ENCODE measurements at places on chromosomes 1 and 21.

DNA sequence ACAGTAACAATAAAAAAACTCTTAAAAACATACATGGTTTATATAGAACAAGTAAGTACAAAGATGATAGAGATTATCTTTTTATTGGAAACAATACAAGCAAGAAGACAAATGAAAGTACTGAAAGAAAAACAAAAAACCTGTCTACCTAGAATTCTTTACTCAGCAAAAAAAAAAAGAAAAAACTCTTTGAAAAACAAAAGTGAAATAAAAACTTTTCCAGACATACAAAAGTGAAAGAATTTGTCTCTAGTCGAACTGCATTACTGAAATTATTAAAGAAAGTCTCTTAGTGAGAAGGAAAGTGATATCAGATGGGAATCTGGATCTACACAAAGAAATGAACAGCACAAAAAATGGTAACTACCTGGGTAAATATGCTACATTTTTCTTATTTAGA lies 2.7 kb upstream of the HMCN1 start:
- DNase-seq = no peak

GRCh38 chr1:24373710-24374109 lies 39.9 kb downstream of the STPG1 start:
- DNase-seq = no peak

DNA sequence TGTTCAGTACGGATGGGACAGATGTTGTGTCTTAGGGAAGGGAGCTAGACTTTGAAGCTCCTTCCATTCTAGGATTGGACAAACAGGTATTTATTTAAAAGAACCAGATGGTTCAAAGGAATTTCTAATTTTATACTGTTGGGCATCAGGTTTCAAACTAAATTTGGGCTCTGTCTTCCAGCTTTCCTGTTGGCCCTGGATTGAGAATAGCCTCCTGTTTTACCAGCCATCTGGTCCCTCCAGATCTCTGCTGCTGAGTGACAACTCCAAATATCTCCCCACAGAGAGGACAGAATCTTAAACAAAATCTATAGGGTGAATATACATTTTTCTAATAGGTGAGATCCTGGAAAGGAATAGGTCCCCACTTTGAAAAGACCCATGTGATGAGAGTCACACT lies 52.5 kb upstream of the CNIH3 start:
- DNase-seq = no peak

DNA sequence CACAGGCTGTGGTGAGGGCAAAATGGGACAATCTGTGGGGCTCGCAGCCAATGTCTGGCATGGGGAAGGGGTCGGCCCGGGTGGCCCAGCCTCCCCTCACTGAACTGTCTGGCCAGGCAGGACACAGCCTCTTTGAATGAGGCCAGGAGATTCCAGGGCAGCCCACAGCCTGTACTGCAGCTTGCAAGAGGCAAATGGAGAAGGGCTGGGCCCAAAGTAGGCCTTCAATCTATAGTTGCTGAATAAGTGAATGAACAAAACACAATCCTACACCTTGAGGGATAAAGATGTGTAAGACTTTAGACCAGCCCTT lies 23.2 kb downstream of the SLC27A3 start:
- DNase-seq = no peak

- DNase-seq = no peak
Measured at GRCh38 chr1:62295921-62296491, 23.2 kb downstream of the KANK4 start.

- DNase-seq = no peak
Measured at GRCh38 chr1:65959896-65960567, 167.3 kb downstream of the PDE4B start.

GRCh38 chr1:50829014-50829958 lies 130.8 kb downstream of the FAF1 start:
- DNase-seq = no peak

GRCh38 chr1:94805912-94806311 lies 14.2 kb upstream of the SLC44A3 start:
- DNase-seq = no peak

DNA sequence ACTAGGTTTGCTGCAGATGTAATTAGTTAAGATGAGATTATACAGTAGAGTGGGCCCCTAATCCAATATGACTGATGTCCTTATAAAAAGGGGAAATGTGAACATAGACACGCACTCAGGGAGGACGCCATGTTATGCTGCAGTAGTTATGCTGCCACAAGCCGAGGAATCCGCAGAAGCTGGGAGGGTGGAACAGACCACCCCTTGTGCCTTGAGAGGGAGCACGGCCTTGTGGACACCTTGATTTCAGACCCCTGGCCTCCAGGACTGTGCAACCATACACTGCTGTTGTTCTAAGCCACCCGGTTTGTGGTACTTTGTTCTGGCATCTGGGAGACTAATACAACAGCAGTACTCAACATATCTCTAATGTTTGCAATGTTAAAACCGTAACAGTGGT lies 57.9 kb upstream of the HIVEP3 start:
- no peak for DNase-seq

DNA sequence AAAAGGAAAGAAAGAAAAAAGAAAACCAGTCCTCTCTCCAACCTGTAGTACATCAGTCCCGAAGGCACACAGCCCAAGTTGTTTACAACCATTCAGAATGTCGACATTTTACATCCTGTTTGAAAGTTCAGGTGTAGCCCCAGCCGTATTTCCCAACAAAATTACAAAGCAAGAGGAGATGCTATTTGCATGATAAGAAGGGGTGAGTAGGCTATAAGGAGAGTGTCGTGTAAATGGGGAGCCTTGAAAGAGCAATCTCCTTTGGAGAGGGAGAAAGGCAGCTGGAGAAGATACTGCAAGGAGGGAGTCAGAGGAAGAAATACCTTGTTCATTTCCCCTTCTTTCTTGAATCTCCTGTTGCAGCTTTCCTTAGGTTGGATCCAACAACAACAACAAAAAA lies 35.5 kb upstream of the DENND1B start:
- no peak for DNase-seq

- peak; percentile 50 for DNase-seq
Measured at GRCh38 chr1:206094024-206094423, 23.2 kb downstream of the AVPR1B start.

- DNase-seq = no peak
Measured at GRCh38 chr1:43134068-43134467, 38.0 kb downstream of the EBNA1BP2 start.

GRCh38 chr1:230138561-230139239 lies 71.7 kb downstream of the GALNT2 start:
- DNase-seq = no peak

- DNase-seq = no peak
Measured at GRCh38 chr1:163974120-163974519, 584.9 kb upstream of the PBX1 start.

DNA sequence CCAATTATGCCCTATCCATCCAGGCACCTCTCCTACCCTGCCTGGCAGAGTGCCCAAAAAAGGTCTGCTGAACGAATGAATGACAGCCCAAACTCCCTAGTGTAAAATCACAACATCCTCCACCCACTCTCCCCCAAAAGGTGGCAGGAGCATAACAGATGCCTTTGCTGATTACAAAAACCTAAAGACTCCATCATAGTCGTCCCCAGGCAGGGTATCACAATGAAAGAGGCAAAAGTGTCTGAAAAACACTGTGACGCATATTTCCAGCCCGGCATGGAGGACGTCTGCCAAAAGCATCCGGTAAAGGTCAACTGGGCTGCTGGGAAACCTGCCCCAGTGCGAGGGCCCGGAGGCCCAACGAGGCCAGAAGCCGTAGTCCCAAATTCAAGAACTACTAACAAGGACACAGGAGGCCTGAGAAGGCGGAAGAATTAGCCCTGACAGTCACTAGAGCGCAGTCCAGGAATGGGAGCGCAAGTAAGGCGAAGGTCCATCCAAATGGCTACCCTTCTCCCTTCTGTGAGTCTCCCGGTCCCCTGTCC lies 576 bp downstream of the SMIM12 start:
- no peak for DNase-seq

- DNase-seq = no peak
Measured at GRCh38 chr1:209733409-209734192, 22.3 kb upstream of the TRAF3IP3 start.

GRCh38 chr1:89556726-89557444 lies 32.3 kb downstream of the LRRC8B start:
- no peak for DNase-seq

- no peak for DNase-seq
Measured at GRCh38 chr1:39528082-39528481, 36.6 kb downstream of the BMP8A start.

GRCh38 chr1:30257742-30258380 lies 465.5 kb downstream of the MATN1 start:
- no peak for DNase-seq

DNA sequence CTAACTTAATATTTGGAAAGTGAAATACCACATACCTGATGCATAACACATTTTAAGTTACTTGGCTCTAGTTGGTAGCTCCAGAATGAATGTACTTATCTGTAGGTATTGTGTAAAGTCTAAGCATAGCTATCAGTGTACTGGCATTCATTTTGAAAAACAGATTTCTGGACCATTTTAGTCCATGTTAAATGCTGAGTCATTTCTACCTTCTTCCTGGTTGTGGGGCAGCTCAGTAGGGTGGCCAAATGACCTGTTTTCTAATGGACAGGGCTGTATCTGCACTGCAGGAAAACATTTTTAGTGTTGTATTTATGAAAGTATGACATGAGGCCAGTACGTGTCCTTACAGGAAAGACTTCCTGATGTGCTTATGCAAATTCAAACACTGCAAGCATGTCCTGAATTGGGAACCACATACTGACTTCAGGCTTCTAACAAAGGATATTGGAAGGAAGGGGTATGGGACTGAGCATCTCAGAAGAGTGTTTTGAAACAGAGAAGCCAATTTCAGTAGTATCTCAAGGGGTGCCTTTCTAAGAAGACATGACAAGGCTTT lies 300.3 kb upstream of the B3GALT2 start:
- no peak for DNase-seq

DNA sequence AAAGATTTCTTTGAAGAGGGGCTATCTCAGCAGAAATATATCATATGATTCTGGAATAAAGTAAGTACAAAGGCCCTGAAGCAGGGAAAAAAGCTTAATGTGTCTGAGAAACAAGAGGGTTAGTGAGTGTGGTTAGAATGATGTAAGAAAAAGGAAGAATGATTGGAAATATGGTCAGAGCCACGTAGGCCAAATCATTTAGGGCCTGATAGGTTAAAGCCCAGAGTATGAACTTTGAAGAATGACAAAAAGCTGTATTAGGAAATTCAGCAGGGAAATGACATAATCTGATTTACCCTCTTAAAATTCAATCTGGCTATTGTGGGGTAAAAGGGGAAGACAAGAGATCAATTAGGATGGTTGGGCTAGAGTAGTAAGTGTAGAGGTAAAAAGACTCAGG lies 69.0 kb upstream of the MUTYH start:
- DNase-seq = no peak

- DNase-seq = no peak
Measured at GRCh38 chr1:73475316-73475870, 722.6 kb downstream of the LRRIQ3 start.

DNA sequence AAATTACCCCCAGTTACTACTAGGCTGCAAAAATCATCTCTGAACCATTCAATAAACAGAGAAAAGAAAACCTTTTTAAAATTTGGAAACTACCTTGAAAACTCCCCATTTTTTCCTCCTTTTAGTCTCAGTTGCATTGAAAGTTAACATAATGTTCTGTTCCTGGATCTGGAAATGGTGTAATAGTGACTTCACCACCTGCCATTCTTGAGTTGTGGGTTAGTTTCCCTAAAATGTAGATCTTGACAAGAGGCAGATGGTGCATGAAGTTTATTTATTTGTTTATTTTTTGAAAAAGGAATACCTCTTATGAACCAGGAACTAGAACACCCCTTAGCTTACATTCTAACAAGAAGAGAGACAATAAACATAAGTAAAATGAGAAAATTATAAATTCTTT lies 72.8 kb downstream of the ATF6 start:
- no peak for DNase-seq

GRCh38 chr21:45019887-45020537 lies 54.4 kb upstream of the ADARB1 start:
- DNase-seq = no peak

GRCh38 chr21:41877901-41878830 lies 978 bp downstream of the PRDM15 start:
- DNase-seq = peak; percentile 54

DNA sequence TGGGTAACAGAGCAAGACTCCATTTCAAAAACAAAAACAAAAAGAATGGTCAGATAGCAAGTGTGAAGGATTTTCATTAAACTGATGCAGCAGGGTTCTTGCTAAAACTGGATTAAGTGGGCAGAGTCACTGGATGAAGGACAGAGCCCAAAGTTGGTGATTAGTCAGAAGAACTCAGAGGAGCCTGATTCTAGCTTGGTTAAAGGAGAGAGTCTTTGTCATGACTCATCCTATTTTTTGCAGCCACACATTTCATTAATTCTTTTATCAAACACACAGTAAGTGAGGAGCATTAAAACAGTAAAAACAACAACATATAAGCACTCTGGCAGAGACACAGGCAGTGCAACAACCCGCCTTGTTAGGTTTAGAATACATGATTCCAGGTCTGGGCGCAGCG lies 56.0 kb upstream of the EDARADD start:
- DNase-seq = no peak

GRCh38 chr1:30729901-30730300 lies 6.5 kb upstream of the MATN1 start:
- no peak for DNase-seq

DNA sequence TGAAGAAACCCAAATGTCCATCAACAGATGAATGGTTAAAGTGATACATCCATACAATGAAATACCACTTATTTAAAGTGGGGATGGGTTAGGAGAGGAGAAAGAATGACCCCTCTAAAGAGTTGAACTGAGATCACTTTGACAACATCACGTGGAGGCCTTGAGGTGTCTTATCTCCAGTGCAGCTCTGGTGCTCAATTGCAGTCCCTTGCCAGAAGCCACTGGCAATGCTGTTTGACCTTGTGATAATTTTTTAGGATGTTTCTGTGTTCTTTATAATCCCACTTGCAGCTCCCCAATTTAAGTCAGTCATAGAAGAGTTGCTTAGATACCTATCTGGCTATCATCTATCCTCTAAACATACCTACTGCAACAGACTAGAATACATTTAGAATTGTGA lies 167.6 kb downstream of the ZNF648 start:
- DNase-seq = no peak

- no peak for DNase-seq
Measured at GRCh38 chr21:31382060-31382459, 38.0 kb upstream of the TIAM1 start.

DNA sequence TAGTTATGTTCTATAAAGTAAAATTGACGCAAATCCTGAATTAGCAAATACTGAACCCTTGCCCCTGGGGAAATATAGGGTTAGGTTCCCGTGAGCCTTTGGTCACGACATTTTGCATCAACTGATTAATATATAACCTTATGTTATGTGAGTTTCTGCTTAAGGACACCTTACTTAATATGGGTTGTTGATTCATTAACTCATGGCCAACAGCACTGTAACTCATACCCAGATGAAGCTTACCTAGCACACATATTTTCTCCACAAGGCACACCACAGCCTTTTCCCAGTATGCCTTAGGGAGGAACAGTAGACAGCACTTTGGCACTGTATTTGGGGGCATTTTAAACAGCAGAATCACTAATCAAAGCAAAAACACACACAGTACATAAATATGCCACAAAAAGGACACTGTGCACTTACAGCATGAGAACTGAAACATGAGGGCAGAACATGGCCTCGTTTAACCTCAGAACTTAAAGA lies 15.1 kb downstream of the INAVA start:
- no peak for DNase-seq

Measured in NCI-H1930 (cell line).